ENCODE measurements at places on chromosomes 11 and 22.

GRCh38 chr11:96074551-96075310 is 150.8 kb upstream of the MTMR2 start:
- no peak for DNase-seq

DNA sequence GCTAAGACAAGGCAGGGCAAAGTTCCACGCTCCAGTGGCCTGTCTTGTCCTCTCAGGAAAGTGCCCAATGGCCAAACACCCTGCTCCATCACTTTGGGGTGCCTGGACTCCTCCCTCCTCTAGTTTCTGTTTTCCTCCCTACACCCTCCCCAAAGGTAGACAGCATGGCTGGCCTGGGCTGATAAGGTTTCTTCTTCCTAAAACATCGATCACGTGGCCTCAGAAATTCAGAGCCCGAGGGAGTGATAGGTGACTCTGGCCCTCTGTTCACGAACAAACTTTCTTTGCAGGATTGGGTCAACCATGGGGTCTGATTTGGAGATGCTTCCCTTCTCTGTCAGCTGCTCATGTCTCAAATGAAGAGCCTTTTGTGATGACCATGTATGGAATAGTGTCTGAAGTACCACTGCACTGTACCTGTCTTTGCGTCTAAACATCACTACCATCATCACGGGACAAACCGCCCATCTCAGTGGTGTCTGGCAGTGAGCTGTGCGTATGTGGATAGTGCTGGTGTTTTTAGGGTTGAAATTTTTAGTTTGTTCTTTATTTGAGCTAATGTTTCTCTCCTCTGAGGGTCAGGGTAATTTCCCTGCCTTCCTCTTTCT is 6.1 kb downstream of the MICAL2 start:
- no peak for DNase-seq

DNA sequence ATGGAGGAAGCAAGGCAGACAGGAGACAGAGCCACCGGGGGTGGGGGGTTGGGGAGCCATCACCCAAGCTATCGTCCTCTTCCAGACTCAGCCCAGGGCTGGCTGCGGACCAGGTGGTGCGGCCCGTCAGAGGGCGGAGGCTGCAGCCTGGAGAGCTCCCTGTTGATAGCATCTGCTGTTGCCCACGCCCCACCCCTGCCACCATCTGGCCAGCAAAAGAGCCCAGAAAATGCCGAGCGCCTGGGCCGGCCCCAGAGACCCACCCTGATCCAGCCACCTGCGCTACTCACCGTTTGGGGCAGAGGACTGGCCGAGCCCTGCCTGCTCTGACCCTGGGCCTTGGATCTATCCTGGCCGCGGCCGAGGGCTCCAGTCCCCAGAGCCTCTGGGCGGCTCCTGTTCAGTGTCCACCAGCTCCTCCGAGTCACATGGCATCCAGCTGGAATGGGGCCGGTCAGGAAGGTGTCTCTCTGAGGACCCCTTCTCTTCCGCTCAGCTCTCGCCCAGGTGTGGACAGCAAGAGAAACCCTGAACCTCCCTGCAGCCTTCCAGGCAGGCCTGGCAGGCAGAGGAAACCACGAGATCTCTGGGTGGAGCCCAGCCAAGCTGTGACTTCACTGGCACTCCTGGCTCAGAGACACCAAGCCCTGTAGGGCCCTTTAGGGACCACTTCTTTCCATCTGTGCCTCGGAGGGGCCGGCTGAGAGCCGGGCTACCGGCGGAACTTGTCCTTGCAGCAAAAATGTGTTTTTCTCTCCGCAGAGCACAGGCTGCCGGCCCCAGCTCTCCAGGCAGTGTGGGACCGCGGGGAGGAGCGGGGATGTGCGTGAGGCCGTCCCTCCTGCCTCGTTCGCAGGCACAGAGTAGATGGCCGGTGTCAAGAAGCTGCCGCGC is at the start of gene MRGPRE:
Gene MRGPRE (minus strand): TSS at position 567 of the 894 bp plus-strand sequence. CDS start 3,618 bp downstream, outside the sequence.
- DNase-seq, result no peak

GRCh38 chr11:108558222-108558621 is 35.3 kb downstream of the EXPH5 start:
- no peak for DNase-seq

- DNase-seq, result no peak
These were observed 5.1 kb downstream of the MB start for GRCh38 chr22:35611891-35612576.

DNA sequence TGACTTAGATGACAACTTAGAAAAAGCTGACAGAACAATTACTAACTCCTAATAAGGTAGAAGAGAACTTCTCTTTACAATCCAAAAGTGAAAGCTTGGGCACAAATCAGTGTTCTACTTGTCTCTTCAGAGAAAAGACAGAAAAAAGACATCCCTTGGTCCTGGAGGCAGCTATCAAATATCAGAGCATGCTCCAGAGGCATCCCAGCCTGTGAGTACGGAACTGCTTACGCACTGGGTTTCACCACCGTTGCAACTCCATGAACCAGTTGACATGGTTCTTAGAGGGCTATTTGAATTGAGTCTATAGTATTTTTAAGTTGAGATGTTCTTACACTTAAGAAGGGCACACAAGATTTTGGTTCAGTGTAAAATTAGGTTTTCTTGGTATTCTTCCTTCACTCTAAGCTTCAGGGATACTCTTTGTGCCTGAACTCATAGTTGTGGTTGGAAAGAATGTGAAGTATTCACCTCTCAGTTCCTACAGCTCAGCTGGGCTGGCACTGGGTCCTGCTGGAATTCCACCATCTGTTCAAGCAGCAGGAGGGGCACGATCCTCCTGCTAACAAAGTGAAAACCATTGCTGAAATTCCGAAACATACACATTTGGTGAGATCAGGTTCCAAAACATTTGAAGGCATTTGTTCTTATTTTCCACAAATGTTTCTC is 6.3 kb downstream of the AKIP1 start:
- DNase-seq, result no peak

DNA sequence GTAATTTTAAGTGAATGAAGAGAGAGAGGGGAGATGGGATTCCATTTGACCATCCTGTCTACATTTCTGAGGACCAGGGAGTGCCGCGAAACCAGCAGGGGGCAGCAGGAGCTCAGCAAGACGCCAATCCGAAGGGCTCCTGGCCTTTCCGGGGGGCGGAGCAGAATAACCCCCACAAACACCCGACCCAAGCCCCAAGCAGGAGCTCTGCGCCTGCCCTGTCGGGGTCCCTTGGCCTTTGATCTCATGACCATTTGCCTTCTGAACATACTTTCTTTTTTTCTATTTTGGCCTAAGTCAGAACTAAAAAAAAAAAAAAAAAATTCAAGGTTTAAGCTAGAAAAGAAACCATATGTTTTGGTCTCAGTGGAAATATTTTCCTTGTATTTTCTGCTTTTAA is 21.9 kb upstream of the SCN2B start:
- DNase-seq, result peak; percentile 80

DNA sequence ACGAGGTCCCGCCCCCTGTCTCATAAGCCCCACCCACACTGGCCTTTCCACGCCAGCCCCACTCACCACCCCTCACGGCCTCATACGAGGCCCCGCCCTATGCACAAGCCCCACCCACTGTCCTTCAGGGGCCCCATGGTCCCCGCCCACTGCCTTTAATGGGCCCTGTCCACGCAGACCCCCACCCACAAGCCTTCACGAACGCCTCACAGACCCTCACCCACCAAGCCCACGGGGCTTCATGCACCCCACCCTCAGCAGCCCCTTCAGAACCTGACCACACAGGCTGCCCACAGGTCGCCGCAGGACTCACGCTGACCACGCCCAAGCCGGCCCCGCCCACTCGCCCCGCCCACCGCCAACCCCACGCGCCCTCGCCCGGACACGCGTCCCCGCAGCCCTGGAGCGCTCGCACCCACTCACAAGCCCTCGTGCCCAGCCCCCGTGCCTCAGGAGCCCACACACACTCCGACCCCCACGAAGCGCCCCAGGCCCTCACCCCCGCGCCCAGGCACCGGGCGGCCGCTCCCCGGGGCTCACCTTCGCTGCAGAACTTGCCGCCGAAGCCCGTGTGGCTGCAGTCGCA is 10.5 kb downstream of the NRXN2 start:
- no peak for DNase-seq

- no peak for DNase-seq
These were observed 13.3 kb downstream of the CLDN5 start for GRCh38 chr22:19510919-19511341.

DNA sequence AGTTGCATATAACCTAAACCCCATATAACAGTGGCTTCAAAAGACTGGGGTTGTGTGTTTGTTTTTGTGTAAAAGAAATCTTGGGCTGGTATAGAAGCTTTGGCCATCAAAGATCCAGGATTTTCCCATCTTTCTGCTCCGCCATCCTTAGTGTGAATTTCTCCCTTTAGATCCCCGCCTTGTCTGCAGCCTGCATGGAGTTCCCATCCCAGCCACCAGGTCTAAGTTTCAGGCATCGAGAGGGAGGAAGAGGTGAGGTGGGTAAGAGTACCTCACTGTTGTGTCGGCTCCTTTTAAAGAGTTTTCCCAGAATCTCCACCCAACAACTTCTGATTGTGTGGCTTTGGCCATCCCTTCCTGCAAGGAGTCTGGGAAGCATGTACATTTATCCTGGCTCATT is 195.5 kb upstream of the SORL1-AS1 start:
- no peak for DNase-seq

DNA sequence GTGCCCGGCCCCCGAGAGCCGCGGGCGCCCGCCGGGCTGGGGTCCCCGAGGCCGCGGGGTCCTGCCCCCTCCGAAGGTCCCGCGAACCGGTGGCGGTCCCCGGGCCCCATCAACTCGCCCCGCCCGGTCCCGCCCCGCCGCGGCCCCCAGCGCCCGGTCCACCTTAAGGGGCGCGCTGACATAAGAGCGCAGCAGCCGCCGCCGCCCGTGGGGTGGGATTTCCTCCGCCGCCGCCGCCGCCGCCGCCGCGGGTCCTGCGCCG is at the start of gene ZDHHC8:
Gene ZDHHC8 (plus strand): TSS at position 208 of the 262 bp plus-strand sequence. CDS start 144 bp downstream, outside the sequence.
- DNase-seq, result peak; percentile 32

GRCh38 chr11:69250186-69251056 is 43.5 kb upstream of the MYEOV start:
- no peak for DNase-seq

GRCh38 chr22:24894220-24894975 is 52.1 kb downstream of the LHFPL7 start:
- no peak for DNase-seq

DNA sequence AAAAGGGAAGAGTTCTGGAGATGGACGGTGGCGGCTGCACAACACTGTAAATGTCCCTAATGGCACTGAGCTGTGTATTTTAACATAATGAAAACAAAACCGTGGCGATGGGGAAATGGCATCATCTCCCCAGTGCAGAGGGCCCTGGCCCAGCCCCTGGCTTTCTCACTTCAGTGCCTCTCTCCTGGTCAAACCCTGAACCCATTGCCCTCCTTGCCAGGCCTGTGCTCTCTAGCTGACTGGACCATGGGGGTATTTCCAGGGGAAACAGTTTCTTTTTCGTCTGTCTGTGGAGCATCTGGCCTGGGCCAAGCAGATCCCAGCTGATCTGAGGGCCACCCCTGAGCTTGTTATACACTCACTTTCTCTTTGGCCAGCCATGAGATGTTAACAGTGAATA is 17.4 kb upstream of the NAP1L4 start:
- no peak for DNase-seq

DNA sequence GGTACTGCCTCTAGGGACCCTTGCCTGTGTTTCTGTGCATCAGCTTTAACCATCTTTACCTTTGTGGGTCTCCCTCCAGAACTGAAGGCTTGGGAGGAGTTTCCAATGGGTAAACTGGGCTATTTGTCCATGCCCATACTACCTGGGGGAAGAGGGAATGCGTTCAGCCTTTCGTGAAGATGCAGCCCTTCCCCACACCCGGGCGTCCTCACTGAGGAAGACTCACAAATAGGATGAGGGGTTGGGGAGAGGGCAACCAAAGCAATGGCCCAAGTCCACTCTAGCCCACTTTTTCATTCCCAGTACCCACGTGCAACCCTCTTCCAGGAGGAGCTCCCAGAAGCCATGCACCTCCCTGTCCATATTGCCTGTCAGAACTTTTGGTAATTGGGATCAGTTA is 61.8 kb upstream of the ADA2 start:
- DNase-seq, result no peak

GRCh38 chr11:130699561-130699960 is 216.7 kb downstream of the SNX19 start:
- DNase-seq, result no peak

DNA sequence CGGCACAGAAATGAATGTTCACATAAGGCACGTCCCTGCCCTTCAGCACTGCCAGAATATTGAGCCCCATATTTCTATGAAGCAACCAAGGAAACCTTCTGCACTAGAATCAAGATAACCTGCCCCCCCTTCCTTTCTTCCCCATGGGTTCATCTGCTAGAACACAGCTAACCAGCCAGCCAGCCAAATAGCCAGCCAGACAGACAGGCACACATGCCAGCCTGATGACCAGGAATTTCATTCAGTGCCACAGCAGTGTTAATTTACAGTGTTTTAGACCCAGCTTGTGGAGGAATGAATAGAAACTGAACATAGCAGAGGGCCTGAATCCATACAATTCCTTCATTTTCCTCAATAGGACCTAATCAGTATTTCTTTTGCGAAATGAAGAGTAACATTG is 57.0 kb downstream of the TENM4 start:
- DNase-seq, result no peak

Data from CD4-positive, alpha-beta T cell treated with Interleukin-15 for 4 hours (primary cell).